T-helper 17 cell (primary cell): ENCODE measurements at places on chromosomes 4 and X.

- no peak for DNase-seq
These were observed at the start of gene EMCN for GRCh38 chr4:100517864-100518341. TSS of gene EMCN (minus strand) at chr4:100518022. CDS start at chr4:100517914, 108 bp downstream.

- DNase-seq, result no peak
These were observed 132.7 kb downstream of the THOC2 start for GRCh38 chrX:123600181-123600580.

- DNase-seq, result no peak
These were observed 2.5 kb downstream of the SLC25A6 start for GRCh38 chrX:1389181-1389992.

DNA sequence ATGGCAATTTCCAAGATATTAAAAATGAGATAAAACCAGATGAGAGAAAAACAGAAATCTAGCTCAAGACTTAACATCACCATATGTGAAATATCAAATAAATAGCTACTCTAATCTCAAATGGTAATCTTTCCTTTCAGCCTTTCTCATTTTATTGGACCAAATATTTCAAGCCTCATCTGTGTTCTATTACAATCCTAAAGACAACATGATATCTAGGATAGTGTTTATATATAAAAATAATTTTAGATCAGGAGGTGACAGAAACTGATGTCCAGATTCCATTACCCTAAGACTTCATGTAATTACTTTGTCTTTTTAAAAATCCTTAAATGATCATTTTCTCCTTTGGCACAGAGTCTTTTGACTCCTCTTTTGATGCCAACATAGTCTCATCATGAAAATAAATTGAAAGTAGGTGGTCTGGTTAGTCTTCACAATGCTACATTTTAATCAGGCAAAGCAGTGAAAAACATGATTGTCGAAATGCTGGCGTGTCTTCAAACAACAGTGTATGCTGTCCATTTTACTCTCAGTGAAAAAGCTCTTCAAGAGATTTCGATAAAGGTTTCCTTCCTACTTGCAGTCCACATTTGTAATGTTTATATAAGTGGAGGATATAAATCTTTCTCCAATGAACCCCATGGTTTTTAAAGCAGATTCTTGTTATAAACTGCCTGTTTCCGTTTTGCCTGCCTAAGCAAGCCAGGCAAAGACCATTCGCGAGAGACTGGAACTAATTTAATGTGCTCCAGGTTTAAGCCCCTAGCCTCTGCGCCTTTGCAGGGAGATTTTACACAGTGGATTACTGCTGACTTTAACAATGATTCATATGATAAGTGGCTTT is 169.8 kb downstream of the SCFD2 start:
- no peak for DNase-seq

GRCh38 chrX:72031634-72032033 is 100.1 kb downstream of the RTL5 start:
- DNase-seq, result no peak

GRCh38 chrX:132033166-132033565 is 10.1 kb downstream of the STK26 start:
- no peak for DNase-seq

GRCh38 chrX:133056341-133056740 is 40.6 kb downstream of the USP26 start:
- DNase-seq, result no peak

- DNase-seq, result no peak
These were observed 664 bp downstream of the PRSS12 start for GRCh38 chr4:118351851-118352827.

- DNase-seq, result no peak
These were observed 35.0 kb upstream of the MAML3 start for GRCh38 chr4:140188975-140189374.

DNA sequence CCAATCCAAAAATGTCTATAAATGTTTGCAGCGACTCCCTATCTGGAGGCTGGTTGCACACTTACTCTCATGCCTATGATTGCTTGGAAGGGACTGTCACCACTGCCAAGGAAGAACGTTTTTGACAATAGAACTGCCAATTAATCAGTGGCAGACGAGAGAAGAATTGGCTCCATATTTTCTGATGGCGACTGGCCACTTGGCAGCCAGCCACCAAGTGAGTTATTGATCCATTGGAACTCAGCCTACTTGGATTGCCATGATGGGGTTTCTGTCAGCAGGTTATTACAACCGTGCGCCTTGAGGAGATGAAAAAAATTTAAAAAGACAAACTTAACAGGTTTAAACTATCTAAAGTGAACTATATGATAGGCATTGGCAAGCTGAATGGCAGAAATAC is 47.4 kb downstream of the LINC00632 start:
- no peak for DNase-seq

- no peak for DNase-seq
These were observed 1.6 kb upstream of the ASB5 start for GRCh38 chr4:176270669-176271068.

DNA sequence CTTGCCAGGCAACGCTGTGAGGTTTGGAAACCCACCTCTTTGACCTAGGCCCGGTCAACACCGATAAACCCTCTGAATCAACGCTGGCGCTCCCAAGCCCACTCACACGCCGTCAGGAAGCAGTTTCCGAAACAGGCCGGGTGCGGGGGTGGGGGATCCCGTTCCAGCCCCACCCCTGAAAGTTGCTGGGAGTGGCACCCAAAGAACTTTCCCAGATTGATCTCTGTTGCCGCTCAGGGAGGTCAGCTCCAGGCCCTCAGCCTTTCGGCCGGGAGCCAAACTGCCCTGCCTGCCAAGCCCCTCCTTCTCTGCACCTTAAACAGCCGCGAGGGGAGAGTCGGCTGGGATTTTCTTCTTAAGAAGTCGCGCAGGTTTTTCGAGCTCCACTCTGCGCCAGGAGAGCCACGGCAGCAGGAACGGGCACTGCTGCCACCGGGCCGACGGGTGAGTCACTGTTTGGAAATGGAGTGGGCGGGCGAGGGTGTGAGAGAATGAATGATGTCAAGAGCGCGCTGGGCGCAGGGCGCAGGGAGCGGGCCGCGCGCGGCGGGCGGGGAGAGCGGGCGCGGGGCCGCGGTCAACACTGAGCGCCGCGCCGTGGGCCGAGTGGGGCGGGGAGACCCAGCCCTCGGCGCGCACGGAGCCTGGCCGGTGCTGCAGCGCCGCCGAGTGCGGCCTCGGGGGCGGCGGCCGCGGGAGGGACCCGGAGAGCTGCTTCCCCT is at the start of gene SGMS2:
Gene SGMS2, plus strand, starts transcription at position 583 of the 722 bp plus-strand sequence. CDS start 70,622 bp downstream, outside the sequence.
- no peak for DNase-seq

GRCh38 chr4:13970349-13970748 is 342.8 kb upstream of the BOD1L1 start:
- DNase-seq, result no peak

DNA sequence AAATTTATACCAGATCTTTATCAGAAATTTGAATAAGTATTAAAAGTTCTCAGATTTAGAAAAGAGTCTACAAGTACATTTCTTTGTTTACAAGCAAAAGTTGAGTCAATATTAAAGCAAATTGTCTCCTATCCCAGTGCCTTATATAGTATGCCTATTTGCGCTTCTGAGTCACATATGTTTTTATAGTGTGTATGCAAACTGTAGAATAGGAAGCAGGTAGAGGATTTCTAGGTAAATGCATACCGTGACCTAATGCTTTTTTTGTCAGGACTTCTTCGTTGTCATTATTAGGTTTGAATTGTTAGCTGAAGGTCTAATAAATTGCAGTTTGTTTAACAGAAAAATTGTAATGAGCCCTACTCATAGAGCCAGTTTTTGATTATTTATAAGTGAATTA is 22.2 kb downstream of the CEP44 start:
- no peak for DNase-seq

DNA sequence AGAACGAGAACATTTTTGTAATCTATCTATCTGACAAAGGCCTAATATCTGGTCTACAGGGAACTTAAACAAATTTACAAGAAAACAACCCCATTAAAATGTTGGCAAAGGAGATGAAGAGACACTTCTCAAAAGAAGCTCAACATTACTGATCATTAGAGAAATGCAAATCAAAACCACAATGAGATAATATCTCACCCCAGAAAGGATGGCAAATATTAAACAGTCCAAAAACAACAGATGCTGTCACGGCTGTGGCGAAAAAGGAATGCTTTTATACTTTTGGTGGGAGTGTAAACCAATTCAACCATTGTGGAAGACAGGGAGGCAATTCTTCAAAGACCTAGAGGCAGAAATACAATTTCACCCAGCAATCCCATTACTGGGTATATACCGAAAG is 2284.8 kb downstream of the ARAP2 start:
- DNase-seq, result no peak

GRCh38 chr4:182246401-182247205 is 3.4 kb downstream of the TENM3 start:
- no peak for DNase-seq

- no peak for DNase-seq
These were observed 28.0 kb downstream of the CCNG2 start for GRCh38 chr4:77184974-77185373.

DNA sequence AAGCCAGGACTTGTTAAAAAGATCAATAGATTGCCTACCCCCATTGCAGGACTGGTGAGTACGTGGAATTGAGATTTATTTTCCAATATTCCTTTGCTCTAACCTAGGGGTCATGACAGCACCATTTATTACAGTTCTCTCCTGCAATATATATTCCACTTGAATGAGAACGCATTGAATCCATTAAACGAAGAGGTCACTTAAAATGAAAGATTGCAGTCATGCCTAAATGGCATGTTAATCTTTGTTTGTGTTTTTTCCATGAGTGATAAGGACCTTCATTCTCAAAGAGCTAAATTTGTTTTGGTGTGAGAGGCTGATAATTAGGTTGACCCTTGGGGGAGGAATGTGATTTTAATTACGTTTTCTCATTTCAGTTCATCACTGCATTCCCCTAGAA is 13.5 kb upstream of the LIMCH1 start:
- no peak for DNase-seq

- no peak for DNase-seq
These were observed 29.8 kb downstream of the PTCHD1 start for GRCh38 chrX:23364416-23364815.

- no peak for DNase-seq
These were observed 5.2 kb downstream of the KCNE5 start for GRCh38 chrX:109619771-109620170.

GRCh38 chrX:23228950-23229448 is 105.7 kb upstream of the PTCHD1 start:
- no peak for DNase-seq

- no peak for DNase-seq
These were observed 170.3 kb downstream of the VEGFC start for GRCh38 chr4:176622251-176622948.

- DNase-seq, result no peak
These were observed 879.6 kb upstream of the PCDH10 start for GRCh38 chr4:132269303-132269990.

- no peak for DNase-seq
These were observed 326.9 kb downstream of the NAF1 start for GRCh38 chr4:162839814-162840213.

GRCh38 chr4:105122350-105122749 is 24.3 kb upstream of the TET2 start:
- no peak for DNase-seq

- no peak for DNase-seq
These were observed 34.6 kb upstream of the PRRG1 start for GRCh38 chrX:37314531-37314930.
